AG10803 (cell line): ENCODE measurements at places on chromosomes 1 and 21.
A peak's percentile ranks its signal among the peaks of the same experiment; 100 is the strongest.

DNA sequence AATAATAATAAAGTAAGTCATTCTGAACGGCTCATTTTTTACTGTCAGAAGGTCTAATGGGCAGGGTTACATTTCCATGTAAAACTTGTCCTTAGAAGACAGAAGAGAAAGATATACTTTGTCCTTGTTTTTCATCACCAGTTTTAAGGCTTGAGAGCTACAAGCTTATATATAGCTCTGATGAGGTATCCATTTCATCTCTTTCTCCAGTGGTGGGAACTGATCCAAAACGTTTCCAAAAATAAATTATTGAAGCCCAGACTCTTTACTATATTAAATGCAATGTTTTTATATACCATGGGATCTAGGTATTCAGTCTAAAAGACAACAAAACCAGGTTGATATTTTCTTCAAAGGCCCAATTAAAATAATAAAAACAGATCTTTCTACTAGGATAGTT, 8.7 kb downstream of the B3GALNT2 start:
- DNase-seq, result no peak

GRCh38 chr1:79614762-79615161, 608.2 kb upstream of the ADGRL4 start:
- peak; percentile 11 for DNase-seq

GRCh38 chr1:209866201-209866600, 38.4 kb downstream of the UTP25 start:
- no peak for DNase-seq

GRCh38 chr1:26697978-26698849, 2.4 kb downstream of the ARID1A start:
- peak; percentile 97 for DNase-seq

GRCh38 chr1:80847904-80848303, 952.8 kb upstream of the ADGRL2 start:
- no peak for DNase-seq

DNA sequence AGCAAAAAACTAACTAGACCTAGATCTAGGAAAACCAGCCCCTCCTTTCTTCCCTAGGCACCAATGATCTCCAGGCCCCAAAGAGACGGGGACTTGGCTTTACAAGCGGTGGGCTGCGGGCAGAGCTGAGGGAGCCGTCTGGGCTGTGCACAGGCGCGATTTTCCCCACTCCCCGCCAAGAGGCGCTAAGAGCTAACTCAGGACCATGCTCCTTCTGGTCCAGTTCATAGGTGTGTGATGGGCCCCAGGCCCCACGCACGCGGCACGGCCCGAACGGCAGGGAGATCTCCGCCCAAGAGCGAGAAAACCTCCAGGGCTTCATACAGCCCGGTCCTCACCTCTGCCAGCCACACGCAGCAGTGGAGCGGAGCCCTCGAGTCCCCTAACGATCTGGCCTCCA, 7.5 kb upstream of the GPR153 start:
- no peak for DNase-seq

DNA sequence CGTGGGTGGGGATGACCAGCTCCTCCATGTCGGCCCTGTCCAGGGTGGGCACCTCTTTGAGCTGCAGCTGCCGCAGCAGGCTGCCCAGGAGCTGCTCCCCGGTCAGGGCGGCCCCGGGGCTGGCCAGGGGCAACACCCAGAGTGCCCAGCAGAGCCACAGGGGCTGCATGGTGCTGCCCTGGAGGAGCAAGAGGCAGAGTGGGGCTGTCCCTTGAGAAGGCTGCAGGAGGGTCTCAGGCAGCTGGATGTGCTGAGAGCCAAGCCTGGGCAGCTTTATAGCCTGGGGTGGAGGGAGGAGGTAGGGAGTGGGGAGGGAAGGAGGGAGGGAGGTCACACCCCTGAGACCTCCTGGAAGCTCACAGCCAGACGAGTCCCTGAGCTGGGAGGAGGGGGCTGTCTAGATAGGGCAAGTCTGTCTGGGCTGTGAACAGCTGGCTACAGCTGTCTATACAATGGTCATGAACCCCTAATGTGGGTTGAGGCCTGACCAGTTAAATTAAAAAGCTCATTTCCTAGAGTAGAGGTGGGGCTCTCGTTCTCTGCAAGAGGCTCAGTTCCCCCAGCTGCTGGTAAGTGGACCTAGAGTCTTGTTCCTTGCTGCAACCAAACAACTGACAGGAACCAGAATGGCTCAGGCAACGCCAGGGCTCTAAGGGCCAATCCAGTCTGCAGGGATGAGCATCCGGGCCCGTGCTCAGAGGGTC, at the start of gene LEFTY1:
Gene LEFTY1 (minus strand): TSS at position 249 of the 704 bp plus-strand sequence. CDS start 80 bp downstream, at position 169.
- no peak for DNase-seq

DNA sequence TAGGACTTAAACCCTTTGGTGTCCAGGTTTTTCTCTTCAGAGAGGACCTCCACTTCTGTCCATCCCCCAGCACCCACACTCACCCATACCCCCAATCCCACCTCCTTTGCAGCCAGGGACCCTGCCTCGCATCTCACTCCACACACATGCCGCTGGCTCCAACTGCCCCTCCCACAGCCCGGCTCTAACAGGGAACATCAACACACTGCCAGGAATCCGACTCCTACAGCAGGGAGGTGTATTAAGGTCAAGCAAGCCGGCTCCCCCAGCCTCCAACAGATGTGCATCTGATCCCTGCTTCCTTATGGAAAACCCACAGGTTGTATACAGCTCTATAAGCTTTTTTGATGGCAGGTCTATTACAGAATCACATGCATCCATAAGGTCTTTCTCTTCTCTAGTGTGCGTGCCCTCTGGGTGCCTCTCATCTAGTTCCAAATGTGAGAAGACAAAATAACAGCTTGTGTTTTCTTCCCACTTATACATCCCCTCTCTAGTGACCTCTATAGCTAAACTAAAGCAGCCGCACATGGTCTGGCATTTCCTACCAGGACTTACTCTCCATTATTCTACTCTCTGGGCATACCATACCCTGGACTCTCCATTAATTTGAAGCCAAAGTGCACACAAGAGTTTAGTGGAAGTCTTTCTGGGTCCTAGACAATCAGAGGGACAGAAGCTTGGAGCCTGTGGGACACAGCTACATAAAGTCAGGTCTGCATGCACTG, 16.3 kb downstream of the PIK3C2B start:
- no peak for DNase-seq

GRCh38 chr1:14514739-14515138, 83.7 kb upstream of the KAZN start:
- no peak for DNase-seq

GRCh38 chr1:8373581-8374241, 55.8 kb downstream of the SLC45A1 start:
- peak; percentile 76 for DNase-seq

DNA sequence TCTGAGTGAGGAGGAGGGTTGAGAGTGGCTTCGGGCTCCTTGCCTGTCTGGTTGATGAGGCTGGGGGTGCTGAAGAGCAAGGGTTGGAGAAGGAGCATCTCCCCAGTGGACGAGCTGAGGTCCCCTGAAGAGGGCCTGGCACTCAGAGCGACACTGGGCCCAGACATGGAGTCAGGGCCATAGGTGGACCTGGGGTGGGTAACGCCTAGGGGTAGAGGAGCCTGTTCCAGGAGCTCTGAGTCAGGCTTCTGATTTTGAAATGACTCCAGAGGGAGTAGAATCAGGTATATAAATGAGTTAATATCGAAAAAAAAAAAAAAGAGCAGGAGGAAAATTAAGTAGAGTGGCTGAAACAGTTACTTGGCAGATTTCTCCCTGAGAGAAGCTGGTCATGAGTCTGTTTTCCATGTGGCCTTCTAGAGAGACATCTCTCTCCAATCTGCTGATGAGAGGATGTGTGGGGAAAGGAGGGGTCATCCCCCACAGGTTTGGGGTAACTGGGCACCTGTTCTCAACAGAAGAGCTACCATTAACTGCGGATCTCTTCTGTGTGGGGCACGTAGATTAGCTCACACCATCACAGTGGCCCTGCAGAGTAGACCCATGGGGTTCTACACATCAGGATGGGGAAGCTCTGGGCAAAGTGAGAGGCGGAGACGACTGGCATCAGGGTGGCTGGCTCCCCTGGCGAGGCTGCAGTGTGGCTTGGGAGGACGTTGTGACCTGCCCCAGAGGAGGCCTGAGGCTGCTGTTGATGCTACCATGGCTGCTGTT, 115.5 kb downstream of the DHRS3 start:
- DNase-seq, result no peak

DNA sequence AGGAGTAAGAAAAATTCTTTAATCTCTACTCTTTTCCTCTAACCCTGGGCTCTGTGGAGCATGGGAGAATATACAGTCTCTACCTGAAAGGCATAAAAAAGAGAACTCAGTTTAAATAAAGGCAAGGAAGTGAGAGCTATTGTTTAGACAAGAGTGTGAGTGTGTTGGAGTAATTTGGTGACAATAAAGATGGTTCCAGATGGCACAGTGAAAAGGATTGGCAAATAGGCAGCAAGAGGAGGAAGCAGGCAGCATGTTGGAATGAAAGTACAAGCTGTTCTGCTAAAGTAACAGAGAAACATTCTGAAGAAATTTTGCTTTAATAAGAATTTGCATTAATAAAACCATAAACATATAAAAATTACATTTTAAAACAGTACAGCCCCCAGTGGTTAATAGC, 163.4 kb downstream of the DNM3 start:
- no peak for DNase-seq

DNA sequence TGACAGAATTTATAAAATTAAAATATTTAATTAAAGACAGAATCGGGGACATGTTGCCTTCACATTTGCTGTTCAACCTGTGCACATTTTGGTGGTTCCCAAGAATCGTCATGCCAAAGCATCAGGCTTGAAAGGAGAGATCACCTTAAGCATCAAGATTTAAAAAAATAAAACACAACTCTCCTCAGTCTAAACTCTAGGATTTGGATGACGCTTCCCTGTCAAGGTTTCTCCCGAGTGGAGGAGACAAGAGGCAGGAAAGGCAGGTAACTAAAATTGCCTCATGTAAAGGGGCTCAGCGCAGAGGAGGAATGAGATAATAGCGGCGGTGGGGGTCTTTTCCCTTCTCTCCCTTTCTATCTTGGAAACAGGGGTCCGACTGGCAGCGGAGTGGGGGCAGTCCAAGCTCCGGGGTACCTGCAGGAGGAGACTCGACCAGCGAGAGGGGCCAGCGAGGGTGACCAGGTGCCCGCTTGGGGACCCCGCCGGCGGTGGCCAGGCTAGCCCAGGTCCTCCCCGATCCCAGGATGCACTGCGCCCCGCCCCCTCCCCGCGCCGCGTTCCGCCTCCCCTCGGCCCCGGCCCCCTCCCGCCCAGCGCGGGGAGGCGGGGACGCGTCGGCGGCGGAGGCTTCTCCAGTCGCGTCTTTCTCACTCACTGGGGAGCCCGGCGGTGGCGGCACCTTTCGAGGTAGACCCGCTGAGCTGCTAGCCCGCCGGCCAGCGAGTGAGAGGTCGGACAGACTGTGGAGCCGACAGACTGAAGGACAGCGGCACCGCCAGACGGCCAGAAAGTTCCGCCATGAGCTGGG, at the start of gene FNBP1L:
Gene FNBP1L (plus strand): TSS at position 638 of the 811 bp plus-strand sequence. CDS start 164 bp downstream, at position 802.
- peak; percentile 39 for DNase-seq

- DNase-seq, result no peak
Observed at GRCh38 chr1:36889478-36890226, 144.7 kb downstream of the GRIK3 start.

GRCh38 chr1:94727846-94728715, 92.1 kb upstream of the SLC44A3 start:
- DNase-seq, result peak; percentile 91

DNA sequence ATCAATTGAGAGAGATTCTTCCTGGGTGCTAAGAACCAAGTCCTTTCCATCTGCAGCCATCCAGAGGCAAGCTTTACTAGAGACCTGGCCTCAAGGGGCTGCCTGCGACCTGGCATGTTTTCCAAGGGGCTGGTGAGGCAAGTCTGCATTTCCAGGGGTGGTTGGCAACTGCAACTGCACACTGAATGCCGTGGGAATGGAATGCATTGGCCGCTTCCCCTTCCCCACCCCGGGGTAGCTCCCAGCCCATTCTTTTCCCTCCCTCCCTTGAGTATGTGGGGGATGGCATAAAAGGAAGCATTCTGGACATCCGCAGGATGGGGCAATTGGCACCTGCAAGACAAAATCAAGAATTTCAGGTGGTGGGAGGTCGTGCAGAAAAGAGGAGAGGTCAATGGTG, 155.1 kb downstream of the IGSF21 start:
- DNase-seq, result no peak

- DNase-seq, result no peak
Observed at GRCh38 chr1:30359539-30360220, 363.7 kb downstream of the MATN1 start.

DNA sequence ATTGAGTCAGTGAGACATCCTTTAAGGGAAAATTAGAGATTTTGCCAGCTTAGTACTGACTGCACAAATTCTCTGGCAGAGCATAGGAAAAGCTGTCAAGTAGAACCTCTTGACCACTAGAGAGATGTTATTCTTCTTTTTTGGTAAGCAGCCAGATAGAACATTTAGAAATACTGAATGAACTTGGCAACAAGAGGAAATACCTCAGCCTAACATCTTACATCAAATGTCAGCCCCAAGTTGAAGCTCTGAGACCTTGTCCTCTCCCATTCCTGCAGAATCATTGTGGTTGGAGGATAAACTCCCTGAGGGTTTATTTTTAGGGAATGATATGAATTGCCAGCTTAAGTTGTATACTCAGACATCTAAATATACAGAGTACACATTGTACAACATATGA, 53.5 kb downstream of the MIGA1 start:
- peak; percentile 98 for DNase-seq

DNA sequence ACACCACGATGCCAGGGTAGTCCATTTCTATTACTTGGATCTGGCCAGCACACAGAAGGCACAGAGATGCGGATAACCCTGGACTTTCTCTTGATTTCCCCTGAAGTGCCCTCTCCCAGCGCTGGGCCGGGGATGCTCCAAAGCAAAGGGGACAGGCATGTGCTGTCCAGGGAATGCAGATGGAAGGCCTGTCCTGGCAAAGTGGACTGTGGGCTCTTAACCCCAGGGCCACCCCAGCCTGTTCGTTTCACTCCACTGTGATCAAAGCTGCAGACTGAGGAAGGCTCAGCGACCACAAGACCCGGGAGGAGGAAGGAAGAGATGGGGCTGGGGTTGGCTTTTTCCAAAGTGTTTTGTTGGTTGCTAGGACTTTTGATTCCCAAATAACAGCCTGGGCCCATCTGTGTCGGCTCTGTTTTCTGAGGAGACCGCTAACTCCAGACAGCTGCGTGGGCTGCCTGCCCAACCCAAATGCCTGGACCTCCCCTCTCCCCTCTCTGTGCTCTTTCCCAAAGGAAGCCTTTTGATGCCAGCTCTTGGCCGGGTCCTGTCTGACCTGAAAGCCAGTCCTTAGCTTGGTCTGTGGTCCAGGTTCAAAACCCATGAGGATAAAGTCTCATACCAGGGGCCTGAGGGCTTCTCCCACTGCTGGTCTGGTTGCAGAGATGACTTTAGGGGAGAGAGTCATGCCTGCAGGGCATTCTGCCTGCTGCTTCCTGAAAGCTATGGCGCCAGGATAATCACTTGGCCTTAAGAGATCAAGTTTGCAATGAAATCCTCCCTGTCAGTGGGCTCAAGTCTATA, 119.6 kb upstream of the CD34 start:
- peak; percentile 86 for DNase-seq

GRCh38 chr1:31101147-31101502, 35.6 kb upstream of the PUM1 start:
- DNase-seq, result peak; percentile 79

- DNase-seq, result peak; percentile 72
Observed at GRCh38 chr21:37459575-37459974, 93.0 kb downstream of the DYRK1A start.

- DNase-seq, result no peak
Observed at GRCh38 chr1:220182656-220183055, 88.7 kb downstream of the IARS2 start.

- no peak for DNase-seq
Observed at GRCh38 chr1:192795916-192796618, 12.8 kb upstream of the RGS2 start.
